Posterior vena cava (tissue), 2 donors: ENCODE measurements at places on chromosomes 3 and 15. TPM values are rescaled to one million over a fixed set of nuclear protein-coding genes. Genes with fewer than 3 reads are reported as not detected.

KIAA1143 gene
- 26.9 TPM for total RNA-seq

KIF15 gene
- total RNA-seq, result 0.19 TPM

DISP2 gene
- 0.32 TPM for total RNA-seq

LACTB gene
- total RNA-seq, result 21.2 TPM

GNB4 gene
- total RNA-seq, result 59.0 TPM

SI gene
- total RNA-seq, result 0.14 TPM

COL7A1 gene
- 4.2 TPM for total RNA-seq

P2RY1 gene
- total RNA-seq, result 3.1 TPM
